ENCODE measurements at places on chromosomes 2 and 18. TPM values are rescaled to one million over a fixed set of nuclear protein-coding genes. Genes with fewer than 3 reads are reported as not detected.

DNA sequence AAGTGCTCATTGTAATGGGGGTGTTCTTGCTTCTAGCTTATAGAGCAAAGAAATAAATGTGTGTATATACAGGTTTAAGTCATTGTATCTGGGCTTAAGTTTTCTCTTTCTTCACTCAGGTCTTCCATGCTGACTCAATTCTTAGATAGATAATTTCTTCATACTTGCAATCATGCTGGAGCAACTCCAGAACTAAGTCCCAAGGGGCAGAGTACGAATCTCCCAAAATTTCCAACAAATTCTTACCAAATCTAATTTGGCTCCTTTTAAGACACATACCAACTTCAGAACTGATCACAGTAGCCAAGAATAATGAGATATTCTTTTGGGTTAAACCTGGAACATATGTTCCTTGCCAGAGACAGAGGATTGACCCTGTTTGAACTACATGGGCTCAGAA lies 4.3 kb upstream of the SPAG16 start:
- H3K4me1 ChIP-seq = peaks cover 15% of the 10 kb centered on the region
- H3K27ac ChIP-seq = no peak overlapping the region
- H3K27me3 ChIP-seq = peaks cover 7% of the 10 kb centered on the region
- H3K4me3 ChIP-seq = no peak overlapping the region

GRCh38 chr2:48356701-48357325 lies 173.1 kb upstream of the STON1 start:
- H3K27ac ChIP-seq = peak overlapping the region; percentile 87
- no peak overlapping the region for H3K4me3 ChIP-seq
- no peaks in the 10 kb centered on the region for H3K27me3 ChIP-seq
- H3K36me3 ChIP-seq = no peaks in the 10 kb centered on the region
- DNase-seq = peak; percentile 21

DNA sequence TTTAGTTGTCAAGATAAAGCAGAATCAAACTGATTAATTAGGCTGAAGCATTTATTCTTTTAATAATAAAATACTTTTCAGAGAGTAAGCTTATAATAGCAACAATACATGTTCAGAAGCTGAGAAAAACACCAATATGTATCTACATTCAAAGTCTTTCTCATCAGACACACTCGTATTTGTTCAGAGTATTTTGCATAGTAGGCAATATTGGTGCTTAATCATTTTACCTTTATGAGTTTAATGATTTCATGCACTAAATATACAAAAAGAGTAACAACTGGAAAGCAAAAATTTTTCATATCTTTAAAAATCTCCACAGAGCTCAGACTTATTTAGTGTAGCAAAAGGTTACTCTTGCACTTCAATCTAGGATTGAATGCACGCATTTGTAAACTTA lies 313.9 kb downstream of the ZEB2 start:
- no peaks in the 10 kb centered on the region for H3K27me3 ChIP-seq
- H3K27ac ChIP-seq = no peak overlapping the region
- no peak overlapping the region for H3K4me3 ChIP-seq
- no peaks in the 10 kb centered on the region for H3K4me1 ChIP-seq
- no peaks in the 10 kb centered on the region for H3K36me3 ChIP-seq

The ITGB6 gene
- 0.09 TPM for total RNA-seq

The PIEZO2 gene
- not detected for total RNA-seq

Measured in T-cell (primary cell).